Activated T-cell treated with anti-CD3 and anti-CD28 coated beads, Interleukin-2, amount 50 U/mL, for 4 hours (primary cell): ENCODE measurements at places on chromosomes 3 and 15. TPM values are rescaled to one million over a fixed set of nuclear protein-coding genes. Genes with fewer than 3 reads are reported as not detected.

Gene RHCG
- total RNA-seq: not detected

- no peak for DNase-seq
Observed at GRCh38 chr3:94596887-94597566, 534.2 kb downstream of the NSUN3 start.

- DNase-seq: no peak
Observed at GRCh38 chr15:65423976-65424679, 1.4 kb upstream of the IGDCC4 start.

Gene CEP152
- 12.5 TPM for total RNA-seq

Gene ACTRT3
- total RNA-seq: 1.1 TPM

DNA sequence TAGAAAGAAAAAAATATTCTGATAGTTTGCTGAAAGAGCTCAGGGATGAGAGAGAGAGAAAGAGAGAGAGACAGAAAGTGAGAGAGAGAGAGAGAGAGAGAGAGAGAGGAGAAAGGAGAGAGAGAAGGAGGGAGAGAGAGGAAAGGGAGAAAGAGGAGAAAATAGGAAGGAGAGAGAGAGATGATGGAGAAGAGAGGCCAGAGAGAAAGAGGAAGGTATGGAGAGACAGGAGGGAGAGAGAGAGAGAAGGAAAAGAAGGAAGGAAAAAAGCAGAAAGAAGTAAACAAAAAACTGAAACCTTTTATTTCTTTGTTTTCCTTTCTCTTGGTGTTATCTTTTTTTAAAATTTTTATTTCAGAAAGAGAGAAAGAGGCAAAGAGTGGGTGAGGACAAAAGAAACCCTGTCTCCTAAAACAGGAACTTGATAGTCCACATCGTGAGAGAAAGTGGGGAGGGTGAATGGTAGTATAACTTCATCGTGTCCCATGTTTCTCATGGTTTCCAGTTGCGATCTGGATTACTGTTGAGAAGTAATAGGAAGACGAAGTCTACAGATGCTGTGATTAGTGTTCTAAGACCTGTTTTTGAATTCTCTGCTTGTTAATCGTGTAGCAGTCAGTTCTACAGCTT lies 279.7 kb downstream of the LPP start:
- no peak for DNase-seq

Gene SLC24A5
- total RNA-seq: not detected

GRCh38 chr3:139477710-139478640 lies 1.7 kb upstream of the RBP2 start:
- no peak for DNase-seq

- DNase-seq: no peak
Observed at GRCh38 chr3:27985369-27986035, 255.9 kb upstream of the CMC1 start.

- DNase-seq: no peak
Observed at GRCh38 chr15:94247789-94248638, 16.7 kb downstream of the MCTP2 start.

GRCh38 chr3:8776406-8776805 lies 7.0 kb upstream of the OXTR start:
- DNase-seq: no peak

DNA sequence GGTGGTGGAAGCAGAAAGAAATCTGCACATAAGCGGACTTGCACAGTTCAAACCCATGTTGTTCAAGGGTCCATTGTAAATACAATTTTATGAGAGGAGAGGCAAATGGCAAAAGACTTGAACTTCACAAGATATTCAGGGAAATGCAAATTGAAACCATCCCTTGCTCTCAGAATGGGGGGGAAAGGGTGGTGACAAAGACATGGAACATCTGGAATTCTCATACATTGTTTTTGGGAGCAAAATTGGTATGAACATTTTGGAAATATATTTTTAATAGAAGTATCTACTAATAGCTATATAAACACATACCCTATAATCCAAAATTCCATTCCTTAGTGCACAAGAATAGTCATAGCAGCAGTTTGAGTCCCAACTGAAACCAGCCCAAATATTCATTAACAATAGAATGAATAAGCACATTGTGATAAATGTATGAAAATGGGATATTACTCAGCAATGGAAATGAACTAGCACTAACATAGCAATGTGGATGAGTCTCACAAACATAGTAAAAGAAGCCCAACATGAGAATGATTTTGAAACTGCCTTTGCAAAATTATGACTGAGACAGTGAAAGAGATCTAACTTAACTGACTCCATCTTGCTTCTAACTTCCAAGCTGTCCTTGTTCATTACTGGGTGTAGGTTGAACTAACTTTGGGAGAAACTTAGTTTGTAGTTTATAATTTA lies 77.2 kb downstream of the CD200R1L start:
- no peak for DNase-seq

DNA sequence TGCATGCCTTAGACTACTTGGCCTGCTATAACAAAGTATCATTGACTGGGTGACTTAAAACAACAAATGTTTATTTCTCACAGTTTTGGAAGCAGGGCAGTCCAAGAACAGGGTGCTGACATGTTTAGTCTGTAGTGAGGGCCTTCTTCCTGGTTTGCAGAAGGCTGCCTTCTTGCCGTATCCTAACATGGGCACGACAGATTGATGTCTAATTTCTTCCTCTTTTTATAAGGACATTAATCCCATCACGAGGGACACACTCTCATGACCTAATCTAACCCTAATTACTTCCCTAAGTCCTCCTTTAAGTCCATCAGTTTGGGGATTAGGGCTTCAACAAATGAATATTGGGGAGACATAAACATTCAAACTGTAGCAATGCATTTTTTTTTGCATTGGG lies 10.9 kb upstream of the GOLGA8B start:
- DNase-seq: no peak

DNA sequence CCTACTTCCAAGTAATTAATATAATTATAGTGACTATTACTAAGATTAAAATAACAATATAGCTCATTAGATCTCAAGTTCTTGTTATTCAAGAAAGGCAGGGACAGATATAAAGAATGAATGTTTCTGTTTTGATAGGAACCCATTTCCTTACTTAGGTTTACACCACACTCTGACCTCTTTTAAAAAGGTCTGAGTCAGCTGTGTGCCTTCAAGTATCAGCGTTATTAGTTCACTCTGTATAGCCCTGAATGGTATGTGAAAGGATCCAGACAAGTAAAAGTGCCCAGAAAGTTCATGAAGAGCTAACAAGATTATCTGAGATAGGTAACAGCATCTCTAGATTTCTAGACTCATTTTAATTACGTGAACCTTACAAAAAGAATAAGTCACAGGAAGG lies 28.9 kb downstream of the PDCD10 start:
- DNase-seq: no peak

DNA sequence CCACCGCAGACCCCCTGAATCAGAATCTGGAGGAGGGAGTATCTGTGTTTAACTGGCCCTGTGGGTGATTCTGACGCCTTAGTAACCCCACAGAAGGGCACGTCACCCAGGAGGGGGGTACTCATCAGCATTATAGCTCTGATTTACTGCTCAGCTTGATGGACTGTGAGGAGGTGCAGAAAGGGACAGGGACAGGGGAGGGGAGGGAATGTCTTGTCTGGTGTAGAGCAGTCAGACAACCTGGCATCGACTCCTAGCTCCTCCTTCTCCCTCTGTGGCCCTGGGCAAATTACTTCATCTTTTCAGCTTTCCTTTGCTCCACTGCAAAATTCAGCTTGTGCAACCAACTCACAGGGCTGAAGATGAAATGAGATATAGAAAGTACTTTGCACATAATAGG lies 42.3 kb upstream of the GLCE start:
- no peak for DNase-seq

Gene DPPA4
- total RNA-seq: 1.5 TPM

Gene SLC25A20
- 13.9 TPM for total RNA-seq

- no peak for DNase-seq
Observed at GRCh38 chr3:70557976-70558375, 245.5 kb upstream of the MDFIC2 start.

DNA sequence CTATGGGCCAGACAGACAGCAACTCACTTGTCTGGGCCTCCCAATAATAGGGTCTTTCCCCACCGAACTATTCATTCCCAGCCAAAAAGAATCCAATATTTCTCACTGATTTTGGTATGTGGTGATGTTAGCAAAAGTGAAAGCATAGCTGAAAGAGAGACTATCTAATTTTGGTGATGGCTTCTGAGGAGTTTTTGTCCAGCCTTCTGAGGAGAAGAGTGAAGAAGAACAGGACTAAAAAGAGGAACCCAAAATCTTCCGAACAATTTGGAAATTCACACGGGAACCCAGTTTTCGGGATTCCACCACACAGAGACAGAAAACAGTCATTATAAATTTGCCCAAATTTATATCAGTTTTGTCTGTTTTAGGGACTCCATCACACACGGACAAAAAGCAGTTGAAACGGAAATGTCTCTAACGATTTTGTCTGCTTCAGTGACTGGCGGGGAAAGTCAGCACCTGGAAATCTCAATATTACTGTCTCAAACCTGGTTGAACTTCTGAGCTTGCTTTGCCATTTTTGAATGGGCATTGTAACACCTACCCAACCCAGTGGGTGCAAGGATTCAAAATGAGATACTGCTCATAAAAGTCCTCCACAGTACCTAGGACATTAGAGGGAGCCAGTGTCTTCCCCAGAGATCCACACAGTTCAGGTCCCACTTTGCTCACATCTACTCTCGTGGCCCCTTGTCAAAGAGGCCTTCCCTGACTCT lies 9.1 kb downstream of the CD80 start:
- DNase-seq: no peak

DNA sequence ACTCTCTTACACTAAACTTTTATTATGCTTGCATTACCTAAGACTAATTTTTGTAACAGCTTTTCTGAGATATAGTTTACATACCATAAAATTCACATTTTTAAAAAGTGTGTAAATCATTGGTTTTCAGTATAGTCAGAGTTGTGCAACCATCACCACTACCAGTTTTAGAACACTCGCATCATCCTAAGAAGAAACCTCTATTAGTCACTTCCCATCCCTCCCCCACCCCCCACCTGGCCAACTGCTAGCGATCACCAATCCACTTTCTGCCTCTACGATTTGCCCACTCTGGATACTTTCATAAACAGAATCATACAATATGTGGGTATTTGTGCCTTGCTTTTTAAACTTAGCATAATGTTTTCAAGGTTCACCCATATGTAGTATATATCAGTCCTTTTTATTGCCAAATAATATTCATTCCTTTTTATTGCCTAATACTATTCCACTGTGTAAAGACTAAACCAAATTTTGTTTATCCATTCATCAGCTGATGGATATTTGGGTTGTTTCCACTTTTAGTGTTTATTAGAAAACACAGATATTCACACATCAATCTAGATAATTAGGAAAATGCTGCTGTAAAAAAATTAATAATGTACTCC lies 23.0 kb downstream of the UBP1 start:
- DNase-seq: no peak

Gene SPATA16
- not detected for total RNA-seq

DNA sequence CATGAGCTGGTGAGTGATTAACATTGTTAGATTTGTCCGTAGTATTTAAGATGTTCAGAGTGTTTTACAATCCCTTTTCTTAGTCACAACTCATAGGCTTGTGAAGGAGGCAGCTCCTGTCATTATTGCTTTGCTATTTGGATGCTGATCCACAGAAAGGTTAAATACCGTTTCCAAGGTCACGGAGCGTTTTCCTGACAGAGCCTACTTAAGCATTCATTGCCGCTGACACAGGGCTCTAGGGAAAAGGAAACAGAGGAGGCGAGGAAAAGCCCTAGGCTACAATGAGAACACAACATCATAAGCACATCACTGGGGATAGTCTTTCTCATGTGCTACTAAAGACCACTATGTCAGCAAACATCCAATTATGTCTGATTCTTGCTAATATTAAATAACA lies 38.5 kb upstream of the CPB1 start:
- no peak for DNase-seq

Gene GNAT1
- not detected for total RNA-seq

DNA sequence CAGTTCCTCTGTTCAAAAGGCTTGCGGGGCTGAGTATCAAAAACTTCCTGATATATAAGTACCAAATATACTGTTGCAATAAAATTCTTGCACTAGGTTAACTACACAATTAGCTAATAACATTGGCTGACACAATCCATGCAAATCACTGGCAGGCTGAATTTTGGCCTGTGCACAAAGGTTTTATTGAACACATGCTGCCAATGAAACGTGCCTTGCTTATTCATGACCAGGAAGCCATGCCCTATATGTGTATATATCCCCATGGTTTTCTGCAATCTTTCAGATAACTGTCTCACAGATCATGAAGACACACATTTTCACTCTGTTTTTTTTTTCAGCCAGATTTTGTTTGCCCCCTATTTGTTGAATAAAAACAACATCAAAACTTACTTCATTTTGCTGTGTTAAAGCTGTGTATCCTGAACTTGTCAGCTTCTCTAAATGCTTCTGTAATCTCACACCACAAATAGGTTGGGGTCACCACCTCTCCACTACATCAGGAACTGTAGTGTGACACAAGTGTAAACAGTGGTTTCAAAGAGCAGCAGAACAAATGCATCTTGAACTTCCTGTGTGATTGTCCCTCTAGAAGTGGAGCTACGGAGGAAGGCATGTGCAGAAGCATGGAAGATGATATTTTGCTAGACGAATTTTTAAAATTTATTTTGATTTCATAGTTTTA lies 920.7 kb upstream of the NR2F2 start:
- DNase-seq: no peak

DNA sequence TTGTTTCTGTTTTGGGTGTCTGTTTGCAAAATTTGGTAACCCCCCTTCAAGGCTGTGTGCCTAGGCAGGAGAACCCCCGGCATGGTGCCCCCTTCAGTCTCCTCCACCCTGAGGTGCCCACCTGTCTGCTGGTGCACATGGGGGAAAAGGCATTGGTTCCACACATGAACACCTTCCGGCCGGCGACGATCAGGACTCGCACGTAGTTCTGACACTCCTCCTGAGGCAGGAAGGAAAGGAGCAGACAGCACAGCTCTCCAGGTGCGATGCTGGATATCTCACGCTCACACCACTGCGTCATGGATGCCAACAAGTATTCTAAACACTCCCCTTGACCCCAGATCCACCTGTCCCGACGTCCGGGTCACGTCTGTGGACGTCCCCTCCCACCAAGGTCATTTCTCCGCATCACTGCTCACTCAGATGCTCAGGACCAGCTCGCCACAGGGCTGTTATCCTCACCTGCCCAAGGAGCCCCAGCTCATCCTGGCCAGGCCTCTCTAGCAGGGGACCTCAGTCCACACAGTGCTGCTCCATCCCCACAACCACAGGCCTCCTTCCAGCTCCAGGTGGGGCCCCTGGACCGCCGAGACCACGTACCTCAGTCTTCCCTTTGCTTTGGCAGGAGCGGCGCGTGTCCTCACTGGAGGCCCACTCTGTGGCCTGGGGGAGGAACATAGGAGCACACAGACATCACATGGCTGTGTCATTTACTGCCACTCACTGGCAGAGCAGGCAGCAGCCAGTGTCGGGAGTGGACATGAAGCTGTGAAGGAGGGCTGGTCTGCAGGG lies 99.0 kb downstream of the SEMA5B start:
- DNase-seq: no peak

Gene ROPN1
- total RNA-seq: not detected

- no peak for DNase-seq
Observed at GRCh38 chr3:8457039-8457438, 44.6 kb upstream of the LMCD1 start.

DNA sequence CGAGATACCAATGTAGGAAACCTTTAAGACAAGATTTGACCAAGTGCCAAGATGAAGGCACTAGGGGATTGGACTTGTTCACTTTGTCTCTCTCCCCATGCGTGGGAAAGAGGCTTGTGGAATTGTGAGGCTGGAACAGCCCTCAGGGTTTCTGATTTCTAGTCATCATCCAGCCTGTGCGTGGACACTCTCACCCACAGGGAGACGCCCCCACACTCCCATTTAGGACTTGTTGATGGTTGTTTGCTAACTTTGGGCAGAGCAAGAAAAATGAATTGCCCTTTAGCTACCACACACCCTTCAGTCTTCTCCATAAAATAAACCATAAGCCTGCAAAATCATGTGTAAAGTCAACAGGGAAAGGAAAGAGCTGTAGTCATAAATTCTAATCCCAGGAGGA lies 18.4 kb downstream of the ACKR2 start:
- no peak for DNase-seq
